ENCODE measurements at places on chromosomes 5 and 9.

- DNase-seq, result no peak
Observed at GRCh38 chr5:6378766-6379103, 388 bp upstream of the MED10 start.

- no peak for DNase-seq
Observed at GRCh38 chr5:180338001-180338707, 15.0 kb downstream of the GFPT2 start.

- DNase-seq, result no peak
Observed at GRCh38 chr5:83688281-83688680, 32.4 kb downstream of the HAPLN1 start.

GRCh38 chr5:130605234-130605633, 559.8 kb downstream of the HINT1 start:
- peak; percentile 12 for DNase-seq

GRCh38 chr5:160284291-160284873, 28.0 kb downstream of the CCNJL start:
- no peak for DNase-seq

DNA sequence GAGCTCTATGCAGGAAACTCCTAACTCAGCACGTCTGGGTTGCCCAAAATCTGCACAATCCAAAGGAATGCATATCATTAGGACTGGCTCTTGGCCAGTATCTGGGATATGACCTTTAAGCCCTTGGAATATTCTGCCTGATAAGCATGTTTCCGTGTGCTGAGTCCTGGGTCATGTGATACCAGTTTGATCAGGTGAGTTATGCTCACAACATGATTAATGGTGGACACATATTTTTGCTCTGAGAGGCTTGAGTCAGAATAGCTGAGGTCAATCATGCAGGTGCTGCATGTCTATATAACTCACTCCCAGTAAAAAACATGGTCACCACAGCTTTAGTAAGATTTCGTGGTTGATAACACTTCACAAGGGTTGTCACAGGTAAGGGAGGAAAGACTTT, 408.8 kb downstream of the YTHDC2 start:
- no peak for DNase-seq

GRCh38 chr5:39876146-39876545, 451.4 kb upstream of the DAB2 start:
- DNase-seq, result no peak

DNA sequence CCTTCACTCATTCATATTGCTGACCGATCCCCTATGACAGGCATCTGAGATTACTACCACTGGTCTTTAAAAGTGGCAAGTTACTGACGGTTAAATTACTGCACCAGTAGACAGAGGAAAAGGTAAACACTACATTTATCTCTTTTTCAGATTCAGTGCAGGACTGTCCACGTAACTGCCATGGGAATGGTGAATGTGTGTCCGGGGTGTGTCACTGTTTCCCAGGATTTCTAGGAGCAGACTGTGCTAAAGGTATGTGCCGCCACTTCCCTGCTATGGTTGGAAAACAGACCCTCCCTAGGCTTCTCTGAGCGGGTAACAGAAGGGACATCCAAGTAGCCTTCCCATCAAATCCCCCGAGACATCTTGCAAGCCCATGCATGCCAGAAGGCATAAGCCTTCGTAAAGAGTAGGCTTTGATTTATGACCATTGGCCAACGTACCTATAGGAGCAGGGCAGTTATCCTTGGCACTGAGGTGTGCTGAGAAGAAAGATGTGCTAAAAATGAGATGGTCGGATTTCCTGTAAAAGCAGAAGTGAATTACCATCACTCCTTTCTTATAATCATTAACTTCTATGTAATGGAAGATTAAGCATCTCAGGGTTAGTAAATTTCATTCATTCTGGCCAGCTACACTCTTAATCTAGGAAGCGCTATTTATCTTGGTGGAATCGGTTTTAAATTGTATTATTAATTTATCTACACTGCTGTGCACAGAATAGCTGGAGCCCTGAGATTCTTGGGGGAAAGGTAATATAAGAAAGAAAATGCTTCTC, 193.4 kb upstream of the WWC1 start:
- DNase-seq, result no peak

DNA sequence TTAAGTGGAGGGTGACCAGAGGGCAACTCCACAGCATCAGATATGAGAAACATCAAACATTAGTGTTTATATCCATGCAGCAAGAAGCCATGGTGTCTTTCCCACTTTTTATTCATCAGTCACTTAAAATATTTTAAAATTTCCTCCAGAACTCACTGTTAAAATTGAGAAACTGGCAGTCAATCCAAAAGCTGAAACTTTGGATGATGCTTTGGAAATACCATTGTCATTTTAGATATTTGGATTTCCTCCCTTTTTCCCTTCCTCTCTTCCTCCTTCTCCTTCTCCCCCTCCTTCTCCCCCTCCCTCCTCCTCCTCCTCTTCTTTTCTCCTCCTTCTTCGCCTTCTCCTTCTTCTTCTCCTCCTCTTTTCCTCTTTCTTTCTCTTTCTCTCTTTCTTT, 33.1 kb upstream of the NTRK2 start:
- no peak for DNase-seq

DNA sequence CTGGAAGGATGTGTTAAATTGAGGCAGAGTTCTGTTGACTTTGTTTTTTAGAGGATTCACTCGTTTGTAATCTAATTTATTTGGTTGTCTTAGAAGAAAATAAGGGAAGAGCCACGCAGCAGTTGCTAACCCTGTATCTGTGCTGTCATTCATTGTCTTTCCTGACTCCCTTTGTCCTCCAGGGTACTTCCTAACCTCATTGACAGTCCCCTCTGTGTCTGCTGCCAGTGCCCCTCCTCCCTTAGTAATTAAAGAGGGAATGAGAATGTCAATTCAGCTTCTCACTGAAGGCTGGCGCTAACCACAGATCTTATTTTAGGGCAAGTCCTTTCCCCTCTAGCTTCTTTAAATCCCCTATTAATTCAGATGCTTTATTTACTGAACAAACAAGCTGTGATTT, 84.0 kb downstream of the MAST4 start:
- DNase-seq, result no peak

- no peak for DNase-seq
Observed at GRCh38 chr9:131826053-131826452, 86.2 kb upstream of the RAPGEF1 start.

GRCh38 chr5:42991404-42992087, 48.6 kb downstream of the ANXA2R start:
- no peak for DNase-seq

DNA sequence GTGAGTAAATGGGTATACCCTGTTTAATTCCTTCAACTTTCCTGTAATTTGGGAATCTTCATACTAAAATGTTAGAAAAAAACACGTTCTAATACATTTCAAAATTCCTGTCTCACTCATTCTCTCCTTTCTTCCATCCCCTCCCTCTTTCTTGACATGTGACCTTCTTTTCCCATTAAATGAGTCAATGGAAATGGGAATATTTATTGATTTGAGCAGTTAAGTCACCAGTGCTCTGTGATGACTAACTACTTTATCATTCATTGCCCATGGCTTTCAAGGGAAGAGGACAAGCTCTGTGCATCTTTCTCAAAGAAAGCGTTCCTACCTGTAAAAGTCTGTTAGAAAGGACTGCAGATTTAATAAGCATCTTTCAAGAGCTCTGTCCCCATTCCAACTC, 144.4 kb upstream of the MAP3K1 start:
- DNase-seq, result no peak

GRCh38 chr5:135626636-135627035, 47.8 kb upstream of the CXCL14 start:
- DNase-seq, result no peak

DNA sequence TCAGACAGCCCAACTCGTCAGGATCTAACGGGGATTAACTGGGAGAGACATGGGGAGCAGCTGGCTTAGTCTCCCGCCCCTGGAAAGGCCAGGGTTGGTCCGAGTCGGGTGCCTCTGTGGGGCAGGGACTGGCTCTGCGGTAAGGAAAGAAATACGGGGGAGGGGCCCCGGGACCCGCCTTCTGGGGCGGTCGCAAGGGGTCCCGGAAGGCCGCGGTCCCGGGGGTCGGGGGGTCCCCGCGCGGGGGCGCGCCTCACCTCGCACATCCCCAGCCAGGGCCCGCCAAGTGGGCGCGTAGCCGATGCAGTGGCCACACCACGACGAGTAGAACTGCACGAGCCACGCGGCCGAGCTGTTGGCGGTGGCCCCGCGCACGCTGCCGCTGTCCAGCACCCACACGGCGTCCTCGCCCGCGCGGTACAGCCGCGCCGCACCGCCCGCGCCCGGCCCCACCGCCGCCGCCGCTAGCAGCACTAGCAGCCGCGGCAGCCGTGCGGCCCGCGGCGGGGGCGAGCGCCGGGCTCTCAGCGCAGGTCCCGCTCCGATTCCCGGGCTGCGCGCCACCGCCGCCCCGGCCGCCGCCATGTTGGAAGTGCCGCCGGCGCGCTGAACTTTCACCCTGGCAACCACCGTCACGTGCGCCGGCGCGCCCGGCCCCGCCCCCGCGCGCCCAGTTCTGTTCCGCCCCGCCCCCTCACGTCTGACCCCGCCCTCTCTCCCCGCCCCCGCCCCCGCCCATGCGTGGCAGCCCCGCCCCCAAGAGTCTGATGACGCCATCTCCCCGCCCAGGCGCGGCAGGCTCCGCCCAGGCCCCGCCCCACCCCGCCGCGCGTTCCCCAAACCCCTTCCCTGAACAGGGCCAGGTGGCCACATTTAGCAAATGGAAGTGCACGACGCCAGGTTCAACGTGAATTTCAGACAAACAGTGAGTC, at the start of gene QSOX2:
Gene QSOX2 (minus strand): TSS at position 594 of the 932 bp plus-strand sequence. CDS start 9 bp downstream, at position 585.
- peak; percentile 77 for DNase-seq

- no peak for DNase-seq
Observed at GRCh38 chr5:141633871-141634561, 2.6 kb downstream of the HDAC3 start.

DNA sequence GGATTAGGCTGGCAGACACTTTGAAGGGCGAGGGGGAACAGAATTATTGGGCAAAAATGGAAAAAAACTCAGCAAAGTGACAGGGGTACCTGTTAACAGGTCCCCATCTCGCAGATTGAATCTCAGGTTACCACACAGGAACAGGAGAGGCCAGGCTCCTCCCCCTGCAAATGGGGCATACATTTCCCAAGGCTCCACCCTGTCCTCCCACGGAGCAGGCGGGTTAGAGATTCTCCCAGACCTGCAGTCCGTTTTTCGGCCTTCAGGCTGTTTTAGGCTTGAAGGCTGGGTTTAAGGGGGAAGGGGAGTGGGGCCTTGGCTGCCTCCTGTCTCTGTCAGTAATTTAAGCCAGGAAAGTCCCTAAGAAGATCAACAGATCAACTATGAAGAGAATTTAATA, 42.7 kb downstream of the LRRC70 start:
- DNase-seq, result no peak

Measured in gastrocnemius medialis (tissue), 4 donors.